ENCODE measurements at places on chromosomes 12 and 14.

DNA sequence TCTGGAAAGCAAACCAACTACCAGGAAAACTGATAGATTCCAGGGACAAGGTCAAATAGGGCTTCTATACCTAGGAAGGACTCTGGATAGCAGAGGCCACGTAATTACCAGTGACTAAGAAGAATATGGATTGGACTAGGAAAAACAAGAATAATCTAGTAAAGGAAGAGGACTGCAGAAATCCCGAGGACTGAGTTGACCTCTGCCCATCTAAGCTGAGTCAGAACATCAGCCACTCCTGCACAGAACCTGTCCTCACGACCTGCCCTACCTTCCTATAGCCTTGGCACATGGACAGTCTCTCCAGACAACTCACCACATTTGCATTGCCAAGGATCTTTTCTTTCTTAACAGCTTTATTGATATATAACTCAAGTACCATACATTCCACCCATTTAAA is 2.3 kb downstream of the OR6J1 start:
- no peak for DNase-seq

DNA sequence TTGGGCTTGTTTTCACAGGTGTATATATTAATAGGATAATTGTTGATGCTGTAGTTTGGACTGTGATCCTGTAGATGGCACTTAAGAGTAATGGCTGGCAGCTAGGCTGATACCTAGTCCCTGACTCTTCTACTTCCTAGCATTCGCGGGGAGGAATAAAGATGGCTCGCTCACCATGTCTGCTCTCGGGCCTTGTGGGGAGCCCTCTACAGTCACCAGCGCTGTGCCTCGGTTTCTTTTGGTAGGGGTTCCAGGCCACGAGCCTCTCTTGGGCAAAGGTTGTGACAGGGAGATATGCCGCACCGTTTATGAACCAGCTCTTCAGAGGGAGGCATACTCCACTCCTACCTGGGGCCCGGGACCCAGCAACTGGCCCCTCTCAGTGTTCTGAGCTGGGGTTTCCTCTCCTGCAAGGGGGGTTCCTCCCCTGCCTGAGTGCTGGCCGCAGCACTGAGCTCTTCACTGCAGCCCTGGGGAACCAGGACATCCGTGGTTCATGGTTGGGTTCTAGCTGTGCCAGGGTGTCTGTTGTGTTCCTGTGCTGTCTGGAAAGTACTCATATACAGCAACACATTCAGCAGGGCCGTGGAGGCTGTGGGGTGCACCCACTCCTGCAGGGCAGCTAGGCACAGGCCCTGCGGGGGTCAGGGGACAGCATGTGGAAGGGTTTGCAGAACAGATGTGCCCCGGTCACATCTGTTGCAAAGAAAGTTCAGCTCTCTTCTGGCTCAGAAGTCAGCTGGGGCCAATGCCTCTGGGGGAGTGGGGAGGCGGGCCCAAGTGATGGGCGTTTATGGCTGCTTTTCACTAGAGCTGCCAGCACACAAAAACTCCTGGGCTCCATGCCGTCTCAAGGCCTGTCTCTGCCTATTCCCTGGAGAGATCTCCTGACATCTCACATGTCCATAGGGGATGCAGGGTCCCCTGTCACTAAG is 147.9 kb downstream of the PPFIA2 start:
- DNase-seq = no peak

- DNase-seq = peak; percentile 94
Measured at GRCh38 chr12:111409780-111410430, 4.2 kb downstream of the SH2B3 start.

GRCh38 chr12:41287500-41288141 is 99.5 kb downstream of the PDZRN4 start:
- DNase-seq = no peak

DNA sequence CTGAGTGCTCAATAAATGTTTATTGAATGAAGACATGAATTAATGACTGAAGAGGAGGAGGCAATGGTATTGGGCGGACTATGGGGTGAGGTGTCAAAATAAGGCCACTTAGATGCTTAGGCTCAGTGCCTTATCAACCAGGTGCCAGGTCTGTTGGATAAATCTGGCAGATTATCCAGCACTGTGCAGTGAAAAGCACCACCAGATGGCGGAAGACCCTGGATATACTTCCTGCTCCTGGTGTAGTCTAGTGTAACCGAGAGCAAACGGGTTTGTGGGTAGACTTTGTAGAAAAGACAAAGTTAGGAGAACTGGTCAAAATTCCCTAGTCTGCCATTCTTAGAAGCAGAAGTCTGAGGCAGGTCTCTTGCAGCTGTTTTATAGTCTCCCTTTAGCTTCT is 306.3 kb downstream of the ATP23 start:
- no peak for DNase-seq

- peak; percentile 50 for DNase-seq
Measured at GRCh38 chr12:43336962-43337555, 214.9 kb downstream of the ADAMTS20 start.

GRCh38 chr14:55372423-55372822 is 39.2 kb downstream of the ATG14 start:
- no peak for DNase-seq

- DNase-seq = no peak
Measured at GRCh38 chr12:10175846-10176636, 2.8 kb upstream of the TMEM52B start.

DNA sequence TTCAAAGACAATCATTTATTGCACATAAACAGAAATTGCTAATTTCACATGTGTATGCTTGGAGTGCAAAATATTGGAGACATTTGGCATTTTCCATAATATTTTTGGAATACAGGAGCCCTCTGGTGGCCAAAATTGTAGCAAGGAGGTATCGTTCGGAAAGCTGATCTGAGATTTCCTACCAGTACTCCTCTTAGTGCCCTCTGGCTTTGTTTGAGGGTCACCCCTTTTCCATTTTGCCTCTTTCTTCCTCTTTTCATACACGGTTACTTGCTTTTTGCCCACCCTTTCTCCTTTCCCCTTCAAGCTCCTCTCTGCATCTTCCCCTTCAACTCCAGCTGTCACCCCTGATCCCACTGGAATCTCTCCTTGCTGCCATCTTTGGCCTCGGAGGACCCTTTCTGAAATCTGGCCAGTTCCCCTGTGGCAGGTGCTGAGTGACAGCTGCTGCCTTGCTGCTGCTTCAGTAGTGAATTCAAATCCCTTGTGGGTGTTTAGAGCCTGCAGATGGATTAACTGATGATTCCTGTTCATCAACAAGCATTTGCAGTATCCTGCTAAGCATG is 164.6 kb upstream of the PARP11 start:
- peak; percentile 33 for DNase-seq

DNA sequence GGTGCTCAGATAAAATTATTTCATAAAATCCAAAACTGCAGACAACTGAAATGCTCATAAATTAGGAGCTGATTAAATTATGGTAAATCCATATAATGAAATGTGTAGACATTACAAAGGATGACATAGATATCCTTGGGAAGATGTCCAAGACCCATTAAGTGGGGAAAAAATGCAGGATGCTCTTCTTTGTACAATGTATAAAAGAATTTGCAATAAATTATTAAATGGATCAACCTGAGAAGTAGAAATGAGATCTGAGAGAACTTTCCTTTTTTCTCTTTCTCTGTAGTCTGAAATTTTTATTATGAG is 336.4 kb upstream of the E2F7 start:
- DNase-seq = no peak

- DNase-seq = no peak
Measured at GRCh38 chr12:11014234-11014633, 8.2 kb downstream of the TAS2R19 start.

GRCh38 chr12:94872671-94872970 is 130.9 kb downstream of the NDUFA12 start:
- DNase-seq = no peak

- peak; percentile 7 for DNase-seq
Measured at GRCh38 chr12:2415568-2415944, 362.8 kb downstream of the CACNA1C start.

DNA sequence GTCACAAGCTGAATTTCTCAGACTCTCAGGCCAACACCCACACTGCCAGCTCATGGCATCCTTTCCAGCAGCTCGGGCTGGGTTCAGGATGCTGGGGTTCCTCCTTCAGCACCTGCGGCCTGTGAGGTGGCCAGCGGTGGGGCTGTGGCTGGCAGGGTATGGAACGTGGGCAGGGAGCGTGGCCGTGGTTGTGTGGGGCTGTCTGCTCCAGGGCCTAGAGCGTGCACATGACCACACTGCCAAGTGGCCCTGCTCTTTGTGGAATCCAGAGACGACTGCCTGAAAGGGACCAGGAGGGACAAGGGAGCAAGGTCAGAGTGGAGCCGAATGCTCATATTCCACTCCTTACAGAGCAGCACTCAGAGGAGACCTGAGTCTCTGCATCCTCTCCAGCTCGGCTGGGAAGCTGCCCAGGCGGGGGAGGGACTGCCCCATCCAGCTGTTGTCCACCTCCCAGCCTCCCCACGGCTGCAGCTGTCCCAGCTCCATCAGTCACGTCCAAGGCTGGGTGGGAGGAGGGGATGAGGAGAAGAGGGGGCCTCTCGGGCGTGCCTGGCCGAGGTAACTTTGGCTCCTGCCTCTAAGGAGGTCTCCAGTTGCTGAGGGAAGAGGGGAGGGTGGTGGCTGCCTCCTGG is 71.3 kb downstream of the TSPAN9 start:
- no peak for DNase-seq

DNA sequence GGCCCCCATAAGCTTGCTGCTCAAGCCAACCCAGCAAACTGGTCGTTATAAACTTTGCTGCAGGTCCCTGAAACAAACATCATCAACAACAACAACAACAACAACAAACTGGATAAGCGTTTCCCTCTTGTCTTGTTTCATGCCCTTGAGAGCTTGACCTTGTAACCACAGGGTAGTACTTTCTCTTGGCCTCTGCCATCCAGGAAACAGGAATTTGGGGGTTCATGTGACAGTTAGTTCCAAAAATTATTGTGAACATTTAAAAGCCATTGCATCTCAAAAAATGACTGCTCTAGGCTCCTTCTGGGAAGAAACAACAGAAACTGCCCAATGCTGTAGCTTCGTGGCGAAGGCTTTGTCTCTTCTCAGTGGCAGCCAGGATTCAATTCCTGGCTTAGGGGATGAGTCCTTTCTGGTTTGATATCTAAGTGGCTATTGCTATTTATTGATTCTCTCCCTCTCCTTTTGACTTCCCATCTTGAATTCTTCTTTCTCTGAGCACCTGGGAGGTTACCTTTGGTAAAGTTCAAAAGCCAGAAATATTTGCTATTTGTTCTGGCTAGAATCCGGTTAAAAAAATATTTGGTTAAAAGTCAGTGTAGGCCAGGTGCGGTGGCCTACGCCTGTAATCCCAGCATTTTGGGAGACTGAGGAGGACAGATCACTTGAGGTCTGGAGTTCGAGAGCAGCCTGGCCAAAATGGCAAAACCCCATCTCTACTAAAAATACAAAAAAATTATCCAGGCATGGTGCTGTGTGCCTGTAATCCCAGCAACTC is 52.0 kb upstream of the CPM start:
- no peak for DNase-seq

GRCh38 chr14:55730592-55731310 is 150.7 kb downstream of the KTN1 start:
- no peak for DNase-seq

Measured in fibroblast of skin of back (primary cell).